ENCODE measurements at places on chromosomes 3 and 15.

GRCh38 chr15:100224206-100225185 is 117.3 kb downstream of the ADAMTS17 start:
- DNase-seq, result no peak

DNA sequence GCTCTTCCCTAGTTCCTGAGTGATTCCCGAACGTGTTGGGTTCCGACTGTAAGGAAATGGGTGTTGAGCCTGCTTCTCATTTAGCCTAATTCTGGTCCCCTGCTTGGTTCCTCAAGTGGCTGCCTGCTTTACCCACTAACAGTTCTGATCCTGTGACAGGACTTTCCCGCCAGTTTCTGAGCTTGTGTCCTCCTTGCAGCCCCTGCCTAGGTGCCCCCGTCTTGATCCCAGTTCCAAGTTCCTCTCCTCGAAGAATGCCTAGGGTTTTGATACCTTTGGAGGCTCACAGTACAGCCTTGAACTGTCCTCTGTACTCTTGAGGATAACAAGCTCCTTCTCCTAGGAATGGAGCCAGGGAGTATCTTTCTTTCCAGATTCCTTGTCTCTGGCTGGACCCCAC is 12.0 kb upstream of the RASGRF1 start:
- no peak for DNase-seq

- no peak for DNase-seq
These were observed 46.7 kb upstream of the CCDC50 start for GRCh38 chr3:191282251-191283185.

DNA sequence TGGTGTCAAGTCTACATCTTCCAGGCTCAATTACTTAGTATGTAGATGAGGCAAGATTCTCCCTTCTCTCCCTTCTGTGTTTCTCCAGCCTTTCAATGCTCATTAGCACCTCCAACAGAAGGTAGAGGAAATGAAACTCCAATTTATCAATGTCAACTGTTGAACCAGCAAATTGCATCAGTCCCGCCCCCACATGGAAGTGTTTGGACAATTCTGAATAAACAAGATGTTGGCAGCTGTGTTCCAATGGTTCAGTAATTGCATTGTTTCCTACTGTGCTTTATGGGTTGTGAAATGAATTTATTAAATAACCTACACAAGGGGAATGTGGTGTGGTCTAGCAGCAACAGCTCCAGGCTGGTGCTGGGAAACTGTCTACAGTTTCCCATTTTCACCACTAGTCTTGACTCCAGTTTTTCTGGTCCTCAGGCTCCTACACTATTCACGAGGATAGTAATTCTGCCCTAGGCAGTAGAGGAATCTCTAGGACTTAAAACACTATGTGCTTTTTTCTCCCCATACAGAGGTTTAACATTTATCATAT is 91.9 kb downstream of the MB21D2 start:
- DNase-seq, result no peak

DNA sequence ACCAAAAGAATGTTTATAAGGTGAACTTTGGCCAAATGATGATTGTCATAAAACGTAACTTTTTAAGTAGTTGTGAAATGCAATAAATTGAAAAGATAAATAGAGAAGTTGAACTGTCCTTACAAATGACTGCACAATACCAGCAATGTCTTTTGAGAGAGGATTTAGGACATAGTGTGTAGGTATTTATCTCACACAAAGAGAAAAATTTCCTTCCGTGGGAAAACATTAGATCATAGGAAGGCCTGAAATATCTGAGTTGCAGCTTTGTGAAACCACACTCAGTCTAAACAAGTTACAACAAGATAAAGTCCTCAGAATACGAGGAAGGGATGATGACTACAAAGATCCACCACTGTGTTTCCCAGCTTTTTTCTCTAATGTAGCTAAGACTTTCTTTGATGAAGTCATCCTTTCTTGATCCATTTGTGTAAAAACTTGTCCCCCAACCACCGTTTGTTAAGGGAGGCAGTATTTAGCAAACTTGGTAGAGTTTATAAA is 16.0 kb downstream of the ROBO2 start:
- DNase-seq, result no peak

DNA sequence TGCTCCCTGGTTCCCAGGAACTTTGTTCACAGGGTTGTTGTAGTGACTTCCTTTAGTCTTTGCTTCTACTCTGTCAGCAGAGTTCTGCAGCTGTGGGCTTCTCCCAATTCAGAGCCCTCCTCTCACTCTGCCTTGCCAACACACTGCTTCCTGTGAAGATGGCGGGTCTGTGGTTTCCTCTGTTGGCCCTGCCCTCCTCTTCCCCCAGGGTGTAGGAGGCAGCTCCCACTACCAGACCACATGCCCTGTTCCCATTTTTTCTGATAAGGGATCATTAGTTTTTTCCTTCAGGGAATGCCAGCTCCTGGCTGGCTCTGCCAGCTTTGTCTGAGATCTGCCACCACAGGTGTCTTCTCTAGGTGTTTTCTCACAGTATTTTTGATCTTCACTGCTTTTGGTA is 12.7 kb downstream of the SPSB4 start:
- no peak for DNase-seq

DNA sequence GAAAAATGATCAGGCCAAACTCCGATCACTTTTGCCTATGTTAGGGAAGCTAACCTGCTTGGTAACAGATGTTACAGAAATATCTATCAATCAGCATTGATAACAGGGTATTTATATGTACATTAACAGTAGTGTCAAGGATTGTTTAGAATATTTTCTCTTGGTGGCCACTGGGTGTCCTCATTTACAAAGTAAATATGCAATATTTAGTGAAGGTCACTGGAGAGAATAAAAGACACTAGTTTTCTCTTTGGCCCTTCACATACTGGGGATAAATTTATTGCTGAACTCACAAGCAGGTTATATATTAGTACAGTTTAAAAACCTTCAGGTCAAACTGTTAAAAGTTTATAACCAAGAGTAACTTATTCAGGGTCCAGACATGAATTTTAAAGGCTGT is 69.0 kb downstream of the TIGIT start:
- no peak for DNase-seq

- DNase-seq, result no peak
These were observed 51.7 kb downstream of the EIF4E3 start for GRCh38 chr3:71673486-71673885.

- DNase-seq, result no peak
These were observed 20.7 kb upstream of the POC1A start for GRCh38 chr3:52174896-52175295.

DNA sequence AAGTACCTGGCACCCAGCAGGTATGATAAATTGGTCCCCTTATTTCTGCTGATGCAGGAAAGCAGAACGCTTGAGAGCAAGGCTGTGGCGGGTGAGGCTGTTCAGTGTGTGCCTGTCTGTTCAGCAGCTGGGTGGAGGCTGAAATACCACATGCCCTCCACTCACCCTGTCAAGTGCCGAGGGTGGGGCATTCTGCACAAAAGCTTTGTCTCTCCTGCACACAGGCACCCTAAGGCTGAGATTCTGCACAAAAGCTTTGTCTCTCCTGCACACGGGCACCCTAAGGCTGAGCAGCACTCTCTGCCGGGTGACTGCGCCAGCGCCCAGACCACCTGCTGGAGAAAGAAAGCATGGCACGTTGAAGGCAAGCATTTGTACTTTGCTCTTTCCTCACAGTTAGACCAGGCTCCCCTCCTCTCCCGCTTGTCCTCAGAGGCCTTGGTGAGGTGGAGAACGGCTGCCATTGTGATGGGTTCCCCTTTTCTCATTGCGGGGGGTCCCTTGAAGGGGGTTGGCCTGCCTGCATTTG is 97.5 kb downstream of the BDH1 start:
- DNase-seq, result peak; percentile 28

- no peak for DNase-seq
These were observed 130.8 kb downstream of the LSAMP start for GRCh38 chr3:116314476-116314875.

- DNase-seq, result no peak
These were observed 4.5 kb downstream of the OR5K2 start for GRCh38 chr3:98501863-98502576.

DNA sequence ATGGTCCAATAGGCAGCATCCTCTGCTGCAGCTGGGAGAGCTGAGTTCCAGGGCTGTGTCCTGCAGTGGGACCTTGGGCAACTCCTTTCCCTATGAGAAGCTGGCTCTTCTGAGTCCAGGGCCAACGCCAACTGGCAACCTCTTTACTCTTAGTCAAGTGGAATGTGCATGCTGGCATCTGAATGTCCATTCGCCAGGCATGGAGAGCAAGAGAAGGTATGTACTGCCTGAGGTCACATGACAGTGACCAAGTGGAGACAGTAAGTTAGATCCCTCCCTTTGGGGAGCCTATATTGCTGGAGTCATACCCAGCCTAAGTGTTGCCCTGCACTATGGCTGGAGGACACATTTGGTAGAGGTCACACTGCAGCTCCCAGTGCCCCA is 12.1 kb downstream of the HEMK1 start:
- no peak for DNase-seq
